ENCODE measurements at places on chromosomes 6 and 20. TPM values are rescaled to one million over a fixed set of nuclear protein-coding genes. Genes with fewer than 3 reads are reported as not detected.

DNA sequence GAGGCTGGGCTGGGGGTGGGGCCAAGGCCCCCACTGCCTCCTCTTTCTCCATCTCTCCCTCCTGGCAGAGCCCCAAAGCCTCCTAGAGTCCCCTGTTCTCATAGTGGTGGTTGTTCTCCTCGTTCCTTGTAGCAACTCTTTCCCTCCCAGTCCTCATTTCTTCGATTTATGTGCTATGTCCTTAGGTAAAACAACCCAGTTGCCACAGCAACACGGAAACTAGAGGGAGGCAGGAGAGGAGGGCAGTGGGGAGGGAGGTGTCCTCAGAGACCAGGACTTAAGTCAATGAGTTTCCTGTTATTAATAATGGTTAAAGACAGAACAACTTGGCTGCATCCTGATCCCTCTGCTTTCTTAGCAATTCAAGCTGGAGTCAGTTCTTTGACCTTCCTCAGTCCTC is 161.0 kb downstream of the INSM1 start:
- no peaks in the 10 kb centered on the region for H3K27me3 ChIP-seq
- DNase-seq, result no peak
- H3K36me3 ChIP-seq, result peaks cover 2% of the 10 kb centered on the region
- no peak overlapping the region for H3K4me3 ChIP-seq
- no peak overlapping the region for H3K27ac ChIP-seq

DNA sequence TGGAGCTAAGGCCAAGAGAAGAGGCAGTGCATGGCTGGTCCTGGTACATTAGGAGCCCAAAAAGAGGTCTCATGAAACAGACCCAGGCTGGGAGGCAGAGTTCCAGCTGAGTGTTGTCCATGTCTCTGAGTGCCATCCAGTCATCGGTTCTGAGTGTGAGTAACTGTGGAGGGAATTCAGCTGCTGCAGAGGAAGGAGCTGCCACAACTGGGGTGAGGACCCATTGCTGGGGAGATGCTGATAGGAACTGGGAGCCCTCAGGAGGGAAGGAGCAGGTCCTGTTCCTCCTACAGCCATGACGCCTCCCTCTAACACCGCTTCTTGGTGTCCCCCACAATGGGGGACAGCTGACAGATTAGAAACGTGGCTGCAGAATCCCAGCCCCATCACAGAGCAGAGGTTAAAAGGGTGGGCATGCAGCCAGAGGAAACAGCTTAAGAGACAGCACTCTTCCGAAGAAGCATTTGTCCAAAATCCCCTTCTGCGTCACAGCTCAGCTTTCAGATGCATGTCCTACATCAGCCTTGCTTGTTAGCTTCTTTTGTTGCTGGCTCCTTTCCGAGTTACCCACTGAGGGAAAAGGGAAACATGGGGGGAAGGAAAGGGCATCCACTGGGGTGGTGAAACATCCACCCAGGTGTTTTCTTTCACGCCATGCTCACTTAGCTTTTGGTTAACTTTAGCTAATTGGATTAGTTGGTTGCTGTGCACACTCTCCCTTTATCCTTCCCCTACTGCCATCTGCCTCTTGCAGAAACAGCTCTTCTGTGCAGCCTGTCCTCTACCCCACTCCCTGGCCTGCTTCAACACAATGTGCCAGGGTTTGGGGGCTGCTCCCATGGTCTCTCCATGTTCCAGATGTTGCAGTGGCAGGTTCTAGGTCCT is 239.2 kb downstream of the SYNDIG1 start:
- H3K27me3 ChIP-seq, result peaks cover 19% of the 10 kb centered on the region
- no peak overlapping the region for H3K4me3 ChIP-seq
- no peaks in the 10 kb centered on the region for H3K36me3 ChIP-seq
- H3K27ac ChIP-seq, result no peak overlapping the region

GRCh38 chr6:7264686-7265384 is 48.2 kb downstream of the SSR1 start:
- peaks cover 8% of the 10 kb centered on the region for H3K4me1 ChIP-seq
- no peaks in the 10 kb centered on the region for H3K36me3 ChIP-seq
- peak; percentile 12 for DNase-seq
- no peak overlapping the region for H3K27ac ChIP-seq

- peaks cover 4% of the 10 kb centered on the region for H3K4me1 ChIP-seq
- H3K36me3 ChIP-seq, result no peaks in the 10 kb centered on the region
- peak overlapping the region; percentile 47 for H3K27ac ChIP-seq
- peak overlapping the region; percentile 23 for H3K4me3 ChIP-seq
- H3K27me3 ChIP-seq, result peaks cover 12% of the 10 kb centered on the region
Measured at GRCh38 chr6:43823879-43824702, 54.1 kb downstream of the VEGFA start.

CD164 gene
- 250 TPM for total RNA-seq

CDC25B gene
- 264 TPM for total RNA-seq
